ENCODE measurements at places on chromosomes 11 and 22.

DNA sequence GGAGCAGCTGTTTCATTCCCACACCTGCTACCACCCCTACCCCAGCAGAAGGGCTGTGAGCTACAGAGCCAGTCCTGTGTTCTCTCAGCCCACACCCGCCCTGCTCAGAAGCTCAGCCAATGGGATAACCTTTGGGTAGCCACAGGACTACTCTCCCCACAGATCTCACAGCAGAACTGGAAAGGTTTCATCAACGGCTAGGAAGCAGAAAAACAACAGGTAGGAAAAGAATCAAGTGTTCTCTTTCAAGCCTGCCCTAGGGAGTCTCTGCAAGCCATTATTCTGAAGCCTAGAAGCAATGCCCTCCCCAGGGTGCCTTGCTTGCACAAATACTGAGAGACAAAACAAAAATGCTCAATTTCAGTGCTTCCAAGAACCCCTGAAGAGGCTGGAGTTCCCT, 77.2 kb downstream of the TMPRSS5 start:
- no peak for DNase-seq

GRCh38 chr11:119030029-119030328, 698 bp downstream of the SLC37A4 start:
- no peak for DNase-seq

GRCh38 chr11:44966694-44967093, 16.0 kb upstream of the TP53I11 start:
- DNase-seq = no peak

- DNase-seq = peak; percentile 46
These were observed 673 bp upstream of the MYO7A start for GRCh38 chr11:77127235-77127911.

GRCh38 chr11:129375751-129376657, at the start of gene BARX2:
Gene BARX2 (plus strand): TSS chr11:129375848. CDS start chr11:129376036, 188 bp downstream.
- DNase-seq = peak; percentile 55

- no peak for DNase-seq
These were observed 889.7 kb upstream of the API5 start for GRCh38 chr11:42422090-42422489.

GRCh38 chr11:64017945-64018224, 17.8 kb upstream of the FLRT1 start:
- DNase-seq = no peak

- no peak for DNase-seq
These were observed 77.7 kb upstream of the SC5D start for GRCh38 chr11:121214861-121215260.

DNA sequence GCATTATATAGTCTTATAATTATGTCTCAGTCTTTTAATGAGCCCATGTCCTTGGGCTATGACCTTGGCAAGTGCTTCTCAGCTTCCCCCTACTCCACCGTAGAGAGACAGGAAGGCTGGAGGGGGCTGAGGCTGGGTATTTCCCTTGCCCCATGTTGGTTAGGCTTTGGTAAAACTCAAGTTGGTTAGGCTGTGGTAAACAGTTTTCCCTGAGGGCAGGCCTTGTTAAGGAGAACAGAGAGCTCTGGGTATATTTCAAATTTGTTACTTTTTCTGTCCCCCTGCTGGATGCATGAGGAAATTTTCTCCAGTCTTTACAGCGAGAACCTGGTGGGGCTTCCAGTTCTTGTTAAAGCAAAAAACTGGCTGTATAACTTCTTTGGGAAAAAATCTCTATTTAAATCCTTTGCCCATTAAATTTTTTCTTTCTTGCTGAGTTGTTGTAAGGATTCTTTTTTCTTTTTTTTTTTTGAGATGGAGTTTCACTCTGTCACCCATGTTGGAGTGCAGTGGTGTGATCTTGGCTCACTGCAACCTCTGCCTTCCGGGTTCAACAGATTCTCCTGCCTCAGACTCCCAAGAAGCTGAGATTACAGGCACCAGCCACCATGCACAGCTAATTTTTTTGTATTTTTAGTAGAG, 12.2 kb upstream of the DCHS1 start:
- DNase-seq = no peak

DNA sequence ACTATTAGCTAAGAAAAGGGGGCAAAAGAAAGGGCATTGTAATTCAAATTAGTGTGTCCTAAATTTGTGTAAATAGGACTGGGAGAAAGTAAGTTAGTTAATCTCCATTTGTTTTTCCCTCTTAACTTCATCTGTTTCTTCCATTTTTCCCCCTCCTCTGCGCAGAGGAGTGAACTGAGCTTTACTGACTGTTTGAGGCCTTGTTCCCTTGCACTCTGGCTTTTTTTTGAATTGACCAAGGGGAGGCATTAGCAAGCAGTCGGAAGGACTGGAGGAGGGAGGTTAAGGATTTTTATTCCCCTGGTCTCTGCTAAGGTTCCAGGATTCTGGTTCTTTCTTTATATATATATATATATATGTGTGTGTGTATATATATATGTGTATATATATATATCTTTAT, 15.2 kb upstream of the FANCF start:
- DNase-seq = no peak

Data from mesothelial cell of epicardium (in vitro differentiated cells).